ENCODE measurements at places on chromosomes 16 and 17.

GRCh38 chr16:14600164-14600563, 29.9 kb downstream of the PARN start:
- peak; percentile 40 for DNase-seq

DNA sequence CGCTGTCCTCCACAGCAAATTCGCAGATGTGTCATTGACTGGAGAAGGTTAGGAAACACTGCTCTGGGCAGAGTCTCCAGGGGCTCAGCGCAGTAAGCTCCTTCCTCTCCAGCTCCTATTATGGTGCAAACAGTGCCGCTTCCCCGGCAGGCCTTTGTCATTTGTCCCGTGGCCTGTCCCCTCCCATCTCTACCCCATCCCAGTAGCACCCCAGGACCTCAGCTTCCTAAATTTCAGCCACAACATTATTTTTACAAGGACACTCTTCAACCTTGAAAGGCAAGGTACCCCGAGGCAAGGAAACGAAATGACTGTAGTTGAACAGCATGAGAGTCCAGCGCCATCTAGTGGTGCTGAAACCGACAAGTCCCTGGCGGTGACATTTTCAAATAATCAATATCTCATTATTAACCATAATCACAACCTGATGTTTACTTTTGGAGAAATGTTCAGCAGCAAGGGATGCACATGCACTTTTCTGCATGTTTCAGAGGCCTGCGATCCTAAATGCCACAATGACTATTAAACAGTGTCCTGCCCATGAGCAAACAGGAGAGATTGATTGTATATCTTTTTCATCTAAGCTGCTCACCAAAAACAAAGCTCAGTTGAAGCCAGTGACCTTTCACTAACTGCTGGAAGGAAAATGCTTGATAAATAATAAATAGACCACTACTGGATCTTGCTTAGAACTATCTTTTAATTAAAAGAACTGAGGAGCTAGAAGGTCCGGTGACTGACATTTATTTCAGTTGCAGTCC, 16.5 kb downstream of the MRPS23 start:
- DNase-seq, result peak; percentile 76

GRCh38 chr16:31083556-31083955, 5.2 kb downstream of the PRSS53 start:
- no peak for DNase-seq

DNA sequence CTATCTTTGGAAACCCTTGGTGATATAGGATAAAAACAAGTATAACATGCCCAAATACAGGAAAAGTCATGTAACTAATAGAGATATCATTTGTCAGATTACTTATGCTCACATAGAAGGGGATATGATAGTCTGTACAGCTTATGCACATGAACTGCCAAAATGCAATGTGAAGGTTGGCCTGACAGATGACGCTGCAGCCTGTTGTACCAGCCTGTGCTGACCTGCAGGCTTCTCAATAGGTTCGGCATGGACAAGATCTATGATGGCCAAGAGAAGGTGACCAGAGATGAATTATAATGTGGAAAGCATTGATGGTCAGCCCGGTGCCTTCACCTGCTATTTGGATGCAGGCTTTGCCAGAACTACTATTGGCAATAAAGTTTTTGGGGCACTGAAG, 12.7 kb downstream of the WFIKKN2 start:
- DNase-seq, result no peak

- peak; percentile 11 for DNase-seq
Observed at GRCh38 chr16:57427824-57428223, 19.4 kb downstream of the CIAPIN1 start.

- no peak for DNase-seq
Observed at GRCh38 chr16:4232541-4233386, 9.1 kb downstream of the SRL start.

DNA sequence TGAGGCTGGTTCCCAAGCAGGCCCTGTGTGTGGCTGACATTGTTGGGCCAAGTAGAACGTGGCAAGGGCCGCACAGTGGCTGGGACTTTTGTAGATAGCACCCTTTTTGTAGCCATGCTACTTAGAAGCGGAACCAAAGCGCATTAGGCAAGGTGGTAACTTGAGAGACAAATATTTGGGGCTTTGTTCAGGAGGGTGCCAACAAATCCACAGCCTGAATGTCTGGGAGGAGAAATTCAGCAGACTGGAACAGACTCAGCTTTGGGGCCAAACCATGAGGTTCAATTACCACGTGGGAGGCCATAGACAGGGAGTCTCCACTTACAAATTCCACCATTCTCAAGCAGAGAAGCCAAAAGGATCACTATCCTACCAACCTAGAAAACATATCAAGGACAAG, 183.7 kb downstream of the RGS9 start:
- no peak for DNase-seq

GRCh38 chr16:87337262-87337771, 20.1 kb upstream of the C16orf95 start:
- DNase-seq, result no peak
